ENCODE measurements at places on chromosomes 16 and 17.

DNA sequence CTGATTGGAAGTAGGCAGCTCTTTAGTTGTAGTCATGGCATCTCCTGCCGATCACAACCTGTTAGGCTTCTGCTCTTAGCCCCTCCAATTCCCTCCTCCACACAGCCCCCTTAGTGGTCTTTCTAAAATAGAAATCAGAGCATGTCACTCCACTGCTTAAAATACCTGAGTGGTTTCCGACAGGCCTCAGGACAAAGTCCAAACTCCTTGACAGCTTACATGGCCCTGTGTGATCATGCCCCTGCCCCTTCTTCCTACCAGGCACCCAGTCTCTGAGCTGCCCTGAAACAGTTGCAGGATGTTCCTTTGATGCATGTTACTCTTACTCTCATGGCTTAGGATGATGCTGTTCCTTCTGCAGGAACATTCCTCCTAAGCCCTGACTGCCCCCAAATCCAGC is 147.3 kb downstream of the AATF start:
- no peak for DNase-seq

GRCh38 chr17:45170931-45171337 is 9.3 kb downstream of the HEXIM2 start:
- no peak for DNase-seq

GRCh38 chr17:74918906-74919305 is 4.1 kb downstream of the USH1G start:
- no peak for DNase-seq

DNA sequence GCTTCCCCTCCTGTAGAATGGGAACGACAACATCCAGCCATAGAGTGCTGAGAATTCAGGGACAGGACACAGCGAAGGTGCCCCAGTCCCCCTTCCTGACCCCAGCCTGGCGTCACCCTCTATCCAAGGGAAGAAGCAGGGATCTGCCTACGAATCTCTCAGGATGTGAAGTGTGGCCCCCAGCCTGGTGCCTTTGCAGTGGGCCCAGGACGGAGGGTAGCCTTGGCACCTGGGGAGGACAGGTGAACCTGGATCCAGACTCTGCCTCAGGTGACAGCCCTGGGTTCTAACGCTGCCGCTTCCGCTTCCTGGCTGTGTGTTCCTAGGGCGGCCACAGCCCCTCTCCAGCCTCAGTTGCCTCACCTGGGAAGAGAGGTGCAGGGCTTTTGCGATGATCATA is 36.4 kb downstream of the JPH3 start:
- no peak for DNase-seq
